Caco-2 (cell line): ENCODE measurements at places on chromosomes 11 and 22. TPM values are rescaled to one million over a fixed set of nuclear protein-coding genes. Genes with fewer than 3 reads are reported as not detected.

GRCh38 chr11:23320131-23320530 is 459.9 kb upstream of the CCDC179 start:
- no peak overlapping the region for H3K27ac ChIP-seq
- H3K4me3 ChIP-seq, result no peak overlapping the region
- no peaks in the 10 kb centered on the region for H3K36me3 ChIP-seq
- H3K27me3 ChIP-seq, result no peaks in the 10 kb centered on the region
- no peaks in the 10 kb centered on the region for H3K4me1 ChIP-seq
- no peak for DNase-seq

GRCh38 chr11:87150936-87151335 is 113.2 kb downstream of the TMEM135 start:
- DNase-seq, result no peak
- H3K4me1 ChIP-seq, result peaks cover 9% of the 10 kb centered on the region
- no peak overlapping the region for H3K27ac ChIP-seq
- H3K27me3 ChIP-seq, result no peaks in the 10 kb centered on the region
- H3K36me3 ChIP-seq, result no peaks in the 10 kb centered on the region

DNA sequence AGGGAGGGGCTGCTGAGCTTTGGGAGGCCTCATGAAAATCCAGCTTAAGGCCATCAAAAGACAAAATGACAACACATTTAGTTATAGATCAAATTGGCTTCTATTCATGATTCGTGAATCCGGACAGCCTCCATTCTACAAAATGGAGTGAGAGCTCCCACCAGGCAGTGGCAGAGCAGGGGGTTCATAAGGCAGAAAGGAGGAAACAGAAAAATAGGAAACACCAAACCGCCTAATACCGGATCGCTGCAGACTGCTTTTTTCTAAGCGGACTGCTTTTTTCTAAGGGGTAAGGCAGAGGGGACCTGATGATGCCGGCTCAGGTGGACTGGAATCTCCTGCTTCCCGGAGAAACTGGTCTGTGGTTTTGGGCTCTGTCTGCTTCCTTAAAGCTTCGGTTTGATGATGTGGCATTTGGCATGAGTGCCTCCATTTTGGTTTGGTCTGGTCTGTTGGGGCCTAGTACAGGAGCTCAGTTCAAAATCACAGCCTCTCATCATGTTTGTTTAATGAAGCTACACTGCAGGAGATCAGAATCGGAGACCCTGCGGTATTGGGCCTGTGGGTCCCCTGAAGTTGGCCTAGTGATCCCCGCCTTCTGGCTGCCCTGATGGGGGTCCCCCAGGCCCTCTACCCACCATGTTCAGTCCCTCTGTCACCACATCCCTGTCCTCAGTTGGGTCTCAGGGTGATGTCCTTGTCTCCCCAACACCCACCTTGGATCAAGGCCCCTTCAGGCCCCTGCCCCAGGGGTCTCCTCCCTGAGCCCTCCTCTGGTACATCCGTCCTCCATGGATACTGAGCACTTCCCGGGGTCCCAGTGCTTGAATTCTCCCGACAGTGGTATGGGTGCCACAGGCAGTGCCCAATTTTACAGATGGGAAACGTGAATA is 1.2 kb downstream of the ALDH3B1 start:
- DNase-seq, result no peak
- H3K4me3 ChIP-seq, result no peak overlapping the region
- no peaks in the 10 kb centered on the region for H3K27me3 ChIP-seq
- peaks cover 54% of the 10 kb centered on the region for H3K4me1 ChIP-seq

DNA sequence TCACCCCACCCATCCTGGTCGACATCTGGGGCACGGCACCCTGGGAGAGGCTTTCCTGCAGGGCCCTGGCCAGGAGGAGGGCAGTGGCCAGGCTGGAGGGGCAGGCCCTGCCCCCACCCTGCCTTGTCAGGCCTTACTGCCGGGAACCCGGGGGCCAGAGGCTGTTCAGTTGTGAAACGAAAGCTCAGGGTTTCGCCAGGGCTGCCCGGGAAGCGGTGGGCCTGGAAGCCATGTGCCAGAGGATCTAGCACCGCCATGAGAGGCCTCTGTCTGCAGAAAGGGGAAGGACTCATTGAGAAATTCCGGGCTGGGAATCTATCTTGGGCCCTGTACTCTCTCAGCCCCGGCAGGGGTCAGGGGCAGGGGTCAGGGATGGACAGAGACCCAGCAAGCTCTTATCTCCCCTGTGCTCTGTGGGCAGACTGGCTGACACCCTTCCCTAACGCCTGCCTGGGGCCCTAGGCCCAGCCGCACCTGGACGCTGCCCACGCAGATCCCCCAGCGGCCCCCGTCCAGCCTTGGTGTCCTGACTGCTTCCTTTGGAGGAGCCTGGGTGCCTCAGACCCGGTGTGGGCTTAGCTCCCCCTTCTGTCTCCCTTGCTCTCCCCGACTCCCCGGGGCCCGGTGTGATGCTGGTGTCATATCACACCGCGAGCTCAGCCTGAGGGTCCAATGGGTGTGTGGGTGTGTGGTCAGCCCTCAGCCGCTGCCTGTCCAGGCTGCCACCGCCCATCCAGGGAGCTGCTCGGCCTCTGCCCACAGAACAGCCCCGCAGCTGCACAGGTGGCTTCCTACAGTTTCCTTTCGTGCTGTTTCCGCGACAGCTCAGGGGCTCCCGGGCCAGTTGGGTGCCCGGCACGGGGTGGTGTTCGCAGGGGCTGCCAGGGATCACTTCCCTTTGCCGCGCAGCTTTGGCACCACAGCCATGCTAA is 6.5 kb downstream of the PIM3 start:
- no peaks in the 10 kb centered on the region for H3K27me3 ChIP-seq
- peak overlapping the region; percentile 51 for H3K27ac ChIP-seq
- H3K4me3 ChIP-seq, result no peak overlapping the region
- peak; percentile 45 for DNase-seq
- H3K36me3 ChIP-seq, result peaks cover 2% of the 10 kb centered on the region; the same call in 1 of the 2 replicates

GRCh38 chr11:86374586-86374985 is at the start of gene CCDC81:
Gene CCDC81, plus strand, starts transcription at chr11:86374887. Its CDS starts 277 bp downstream, at chr11:86375164.
- H3K27ac ChIP-seq, result no peak within 1 kb of the TSS
- no peak within 1 kb of the TSS for H3K4me3 ChIP-seq
- no peaks in the 10 kb centered on the region for H3K36me3 ChIP-seq
- DNase-seq, result no peak
- H3K4me1 ChIP-seq, result peaks cover 18% of the 10 kb centered on the region
- H3K27me3 ChIP-seq, result no peaks in the 10 kb centered on the region

DNA sequence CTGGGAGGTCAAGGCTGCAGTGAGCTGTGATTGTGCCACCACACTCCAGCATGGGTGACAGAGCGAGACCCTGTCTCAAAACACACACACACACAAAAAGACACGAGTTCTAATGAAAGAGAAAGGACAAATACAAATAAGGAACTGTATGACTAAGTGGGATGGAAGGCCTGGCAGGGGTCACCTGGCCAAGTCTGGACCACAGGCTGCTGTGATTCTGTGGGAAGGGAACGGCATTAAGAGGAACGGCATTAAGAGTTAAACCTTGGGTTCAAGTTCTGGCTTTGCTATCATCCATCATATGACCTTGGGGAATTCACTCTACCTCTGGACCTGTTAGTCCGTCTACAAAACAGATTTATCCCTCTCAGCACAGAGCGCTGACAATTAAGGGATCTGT is 47.7 kb downstream of the LRFN4 start:
- no peaks in the 10 kb centered on the region for H3K36me3 ChIP-seq
- no peak for DNase-seq
- no peak overlapping the region for H3K4me3 ChIP-seq
- H3K27ac ChIP-seq, result peak overlapping the region; percentile 38
- no peaks in the 10 kb centered on the region for H3K27me3 ChIP-seq

- H3K36me3 ChIP-seq, result no peaks in the 10 kb centered on the region
- no peak for DNase-seq
- H3K4me3 ChIP-seq, result no peak overlapping the region
- H3K27ac ChIP-seq, result peak overlapping the region; percentile 16
Observed at GRCh38 chr11:9875862-9876261, 212.0 kb downstream of the SWAP70 start.

DNA sequence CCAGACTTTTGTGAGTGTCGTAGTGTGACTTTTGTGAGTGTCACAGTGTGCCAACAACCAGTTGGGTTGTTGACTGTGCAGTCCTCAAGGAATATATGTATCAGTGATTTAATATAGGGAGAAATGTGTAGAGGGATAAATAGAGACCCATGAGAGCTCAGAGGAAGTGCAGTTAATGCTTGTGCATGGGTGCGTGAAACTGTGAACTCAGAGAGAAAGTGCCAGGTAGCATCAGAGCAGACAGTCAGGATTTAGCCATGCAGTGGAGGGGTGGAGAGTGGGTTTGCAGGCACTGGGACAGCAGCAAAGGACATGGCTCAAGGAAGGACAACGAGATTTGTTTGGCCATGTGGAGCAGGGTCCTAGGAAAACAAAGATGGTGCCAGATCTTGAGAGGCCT is 33.6 kb downstream of the YWHAH start:
- no peak for DNase-seq
- H3K4me3 ChIP-seq, result no peak overlapping the region
- no peaks in the 10 kb centered on the region for H3K4me1 ChIP-seq
- H3K36me3 ChIP-seq, result no peaks in the 10 kb centered on the region
- no peak overlapping the region for H3K27ac ChIP-seq

C11orf21 gene
- 0.09 and 0.21 TPM in 2 replicates for total RNA-seq

DCHS1 gene
- 1.7 and 2.0 TPM in 2 replicates for total RNA-seq

TTC36 gene
- 1.2 and 3.3 TPM in 2 replicates for total RNA-seq

- H3K27me3 ChIP-seq, result no peaks in the 10 kb centered on the region
- no peak overlapping the region for H3K4me3 ChIP-seq
- DNase-seq, result no peak
Observed at GRCh38 chr22:24486501-24486921, 8.6 kb upstream of the UPB1 start.

DNA sequence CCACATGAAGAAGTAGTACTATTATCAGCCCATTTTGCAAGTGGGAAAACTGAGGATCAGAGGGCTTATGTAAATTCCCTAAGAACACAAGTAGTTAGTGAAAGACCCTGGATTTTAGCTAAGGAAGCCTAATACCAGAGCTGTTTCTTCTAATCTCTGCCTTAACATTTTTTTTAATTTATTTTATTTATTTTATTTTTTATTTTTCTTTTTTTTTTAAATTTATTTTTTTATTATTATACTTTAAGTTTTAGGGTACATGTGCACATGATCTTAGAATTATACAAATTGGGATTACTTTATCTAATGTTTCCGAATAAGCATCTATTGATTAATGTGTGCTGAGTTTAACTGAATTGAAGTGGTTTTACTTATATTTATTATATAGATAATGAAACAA is 1015.3 kb downstream of the LRRC4C start:
- no peaks in the 10 kb centered on the region for H3K27me3 ChIP-seq
- H3K27ac ChIP-seq, result no peak overlapping the region
- no peak for DNase-seq
- H3K4me1 ChIP-seq, result no peaks in the 10 kb centered on the region
- H3K4me3 ChIP-seq, result no peak overlapping the region
- no peaks in the 10 kb centered on the region for H3K36me3 ChIP-seq

GRCh38 chr11:116122697-116123472 is 618.7 kb upstream of the CADM1 start:
- H3K4me1 ChIP-seq, result no peaks in the 10 kb centered on the region
- H3K27ac ChIP-seq, result no peak overlapping the region
- DNase-seq, result no peak
- no peak overlapping the region for H3K4me3 ChIP-seq

DNA sequence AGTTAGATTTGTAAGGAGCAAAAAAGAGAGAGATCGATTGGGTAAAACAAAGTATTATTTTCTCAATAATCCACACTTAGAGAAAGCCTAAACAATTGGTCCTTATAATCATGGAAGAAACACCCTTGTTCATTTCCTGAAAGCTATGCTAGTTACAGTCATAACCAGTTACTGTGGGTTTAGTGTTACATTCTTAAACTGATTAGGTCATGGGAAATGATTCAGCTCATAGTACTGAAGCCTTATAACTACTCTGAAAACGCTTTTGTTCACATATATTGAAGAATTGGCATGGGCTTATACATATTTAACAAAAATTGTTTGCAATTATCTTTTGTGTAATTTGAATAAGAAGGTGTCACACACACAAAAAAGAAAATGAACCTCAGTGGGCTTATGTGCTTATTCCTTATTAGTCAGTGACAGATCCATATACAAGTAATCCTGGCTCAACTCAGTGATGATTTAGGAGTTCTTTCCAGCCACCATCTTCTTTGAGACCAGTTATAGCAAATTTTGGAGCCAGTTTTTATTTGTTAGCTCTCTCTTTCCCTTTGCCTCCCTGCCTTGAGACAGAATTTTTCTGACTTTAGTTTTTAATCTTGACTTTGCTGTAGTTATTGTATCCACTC is 198.5 kb upstream of the CTSC start:
- no peaks in the 10 kb centered on the region for H3K27me3 ChIP-seq
- DNase-seq, result no peak
- H3K4me3 ChIP-seq, result no peak overlapping the region
- no peak overlapping the region for H3K27ac ChIP-seq
- H3K4me1 ChIP-seq, result no peaks in the 10 kb centered on the region
- H3K36me3 ChIP-seq, result no peaks in the 10 kb centered on the region

DNA sequence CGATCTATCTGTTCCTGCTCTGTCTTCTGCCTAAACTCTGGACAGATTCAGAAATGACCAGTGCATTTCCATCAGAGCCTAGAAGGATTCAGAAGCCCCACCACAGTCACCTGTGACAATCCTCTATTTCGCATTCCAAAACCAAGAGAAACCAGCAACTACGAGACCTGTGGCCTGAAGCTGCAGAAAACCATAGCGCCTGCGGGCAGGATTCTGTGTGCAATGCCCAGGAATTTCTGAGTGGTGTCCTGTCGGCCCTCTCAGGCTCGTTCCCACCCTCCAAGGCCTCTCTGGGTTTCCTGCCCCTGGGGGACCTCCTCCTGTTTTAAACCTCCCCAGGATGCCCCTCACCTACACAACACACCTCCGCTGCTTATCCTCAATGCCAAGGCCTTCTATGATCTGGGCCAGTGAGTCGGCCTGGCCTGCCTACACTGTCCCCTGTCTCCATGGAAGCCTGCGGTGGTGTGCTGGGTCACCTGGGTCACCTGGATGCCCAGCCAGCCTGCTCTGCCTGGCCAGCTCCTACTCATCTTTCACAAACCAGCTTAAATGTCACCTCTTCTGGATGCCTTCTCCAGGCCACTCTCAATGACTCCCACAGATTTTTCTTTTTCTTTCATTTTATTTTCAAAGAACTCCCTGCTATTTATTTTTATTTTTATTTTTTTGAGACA is 198.3 kb downstream of the CEP164 start:
- no peaks in the 10 kb centered on the region for H3K4me1 ChIP-seq
- no peak overlapping the region for H3K27ac ChIP-seq
- DNase-seq, result no peak
- H3K27me3 ChIP-seq, result no peaks in the 10 kb centered on the region; the same call in 1 of the 2 replicates

- peaks cover 37% of the 10 kb centered on the region for H3K4me1 ChIP-seq
- DNase-seq, result peak; percentile 89
- H3K36me3 ChIP-seq, result no peaks in the 10 kb centered on the region
Observed at GRCh38 chr11:117199053-117199915, at the start of gene TAGLN. Gene TAGLN, plus strand, starts transcription at chr11:117199370. Its CDS starts 3,644 bp downstream, at chr11:117203014.

NNMT gene
- 2.4 TPM in 2 replicates for total RNA-seq

- no peaks in the 10 kb centered on the region for H3K27me3 ChIP-seq
- no peak overlapping the region for H3K27ac ChIP-seq
- H3K36me3 ChIP-seq, result no peaks in the 10 kb centered on the region
- peaks cover 23% of the 10 kb centered on the region for H3K4me1 ChIP-seq
Observed at GRCh38 chr11:117663414-117663813, 133.6 kb downstream of the DSCAML1 start.

- H3K4me1 ChIP-seq, result 0 out of 2 replicates have a peak, but pooled peaks cover 2% of the 10 kb centered on the region
- DNase-seq, result no peak
- H3K36me3 ChIP-seq, result no peaks in the 10 kb centered on the region
Observed at GRCh38 chr11:7531011-7531410, 17.2 kb downstream of the PPFIBP2 start.

- H3K36me3 ChIP-seq, result no peaks in the 10 kb centered on the region
- H3K4me1 ChIP-seq, result no peaks in the 10 kb centered on the region
- no peak overlapping the region for H3K27ac ChIP-seq
- DNase-seq, result no peak
- no peaks in the 10 kb centered on the region for H3K27me3 ChIP-seq
Observed at GRCh38 chr11:34379539-34379938, 21.7 kb upstream of the ABTB2 start.
